ENCODE measurements at places on chromosomes 5 and 9. TPM values are rescaled to one million over a fixed set of nuclear protein-coding genes. Genes with fewer than 3 reads are reported as not detected.

The NAIP gene
- 0.89 TPM for total RNA-seq

The C9orf43 gene
- not detected for total RNA-seq

The TNFSF8 gene
- not detected for total RNA-seq

The KIF12 gene
- not detected for total RNA-seq

The PFN3 gene
- not detected for total RNA-seq

The NDOR1 gene
- total RNA-seq, result 19.0 TPM

All from myometrial cell (primary cell).